Activated naive CD4-positive, alpha-beta T cell treated with Interleukin-2 at 50 U/mL for 16 hours (primary cell): ENCODE measurements at places on chromosomes 5 and 9.

- DNase-seq, result no peak
Observed at GRCh38 chr5:40570408-40571129, 109.1 kb upstream of the PTGER4 start.

- DNase-seq, result no peak
Observed at GRCh38 chr9:121750715-121751623, 99.5 kb downstream of the DAB2IP start.

DNA sequence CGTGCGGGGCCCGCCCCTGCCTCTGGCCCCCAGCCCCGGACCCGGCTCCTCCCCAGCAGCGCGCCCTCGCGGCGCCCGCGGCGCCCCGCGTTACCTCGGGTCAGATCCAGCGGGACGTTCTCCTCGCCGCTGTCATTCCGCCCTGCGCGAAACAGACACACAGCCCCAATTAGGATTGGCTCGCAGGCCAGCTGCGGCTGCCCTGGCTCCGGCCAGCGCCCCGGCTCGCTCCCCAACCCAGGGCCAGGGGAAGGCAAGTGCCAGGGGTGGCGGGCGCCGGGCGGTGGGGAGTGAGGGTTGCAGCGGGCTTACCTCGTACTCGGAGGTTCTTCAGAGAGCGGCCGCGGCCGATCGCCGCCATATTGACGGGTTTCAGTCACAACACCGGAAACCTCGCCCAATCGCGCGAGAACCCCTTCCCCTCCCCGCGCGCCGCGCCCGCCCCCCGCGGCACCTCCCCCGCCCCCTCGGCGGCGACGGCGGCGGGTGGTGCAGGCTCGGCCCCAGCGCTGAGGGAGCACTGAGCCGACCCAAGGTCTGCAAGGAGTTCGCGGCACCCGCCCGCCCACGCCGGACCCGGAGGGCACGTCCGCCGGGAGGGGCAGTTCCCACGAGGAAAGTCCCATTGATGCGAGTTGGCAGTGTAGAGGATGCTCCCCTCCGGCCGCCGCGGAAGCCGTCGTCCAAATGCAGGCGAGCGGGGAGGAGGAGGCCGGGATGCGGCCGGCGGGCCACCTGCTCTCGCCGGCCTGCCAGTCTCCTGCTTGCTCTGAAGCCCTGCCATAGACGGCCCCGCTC is at the start of gene RICTOR:
TSS of gene RICTOR (minus strand) at position 383 of the 798 bp plus-strand sequence. CDS start at position 361, 22 bp downstream.
- peak; percentile 91 for DNase-seq

- no peak for DNase-seq
Observed at GRCh38 chr5:169646856-169647255, 9.8 kb downstream of the DOCK2 start.

DNA sequence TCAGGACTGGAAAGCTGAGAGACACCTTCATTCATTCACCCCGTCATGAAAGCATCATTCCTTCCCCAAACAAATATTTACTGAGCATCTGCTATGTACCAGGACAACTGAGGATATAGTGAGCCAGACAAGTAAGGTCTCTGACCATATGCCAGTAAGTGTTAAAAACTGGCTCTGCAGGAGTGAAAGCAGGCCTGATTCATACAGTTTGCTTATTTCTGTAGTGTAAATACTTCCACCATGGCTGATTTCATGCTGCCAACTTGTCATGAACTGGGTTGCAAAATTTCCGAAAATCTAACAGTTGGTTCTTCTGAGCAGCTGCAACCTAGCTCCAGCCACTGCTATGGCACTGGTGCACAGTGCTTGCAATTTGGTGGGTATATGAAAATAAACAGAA is 68.1 kb downstream of the YIPF5 start:
- no peak for DNase-seq

- no peak for DNase-seq
Observed at GRCh38 chr5:31954091-31954490, 220.0 kb downstream of the GOLPH3 start.

DNA sequence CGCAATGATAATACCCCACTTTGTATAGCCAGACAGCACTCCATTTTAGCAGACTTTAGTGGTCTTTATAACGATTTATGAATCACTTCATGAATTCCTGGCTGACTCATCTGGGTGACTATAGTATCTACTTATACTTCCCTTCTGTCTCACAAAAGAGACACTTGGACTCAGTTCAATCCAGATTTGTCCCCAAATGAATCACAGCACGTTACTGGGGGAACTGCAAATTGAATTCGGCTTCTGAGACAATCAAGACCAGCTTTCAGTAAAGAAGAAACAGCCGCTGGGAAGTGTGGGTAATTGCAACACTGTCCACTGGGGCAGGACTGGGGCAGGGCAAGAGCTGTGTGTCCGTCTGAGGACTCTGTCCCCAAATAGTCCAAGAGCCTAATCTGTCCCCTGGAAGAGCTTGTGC is 337.3 kb upstream of the RFX3 start:
- DNase-seq, result no peak

DNA sequence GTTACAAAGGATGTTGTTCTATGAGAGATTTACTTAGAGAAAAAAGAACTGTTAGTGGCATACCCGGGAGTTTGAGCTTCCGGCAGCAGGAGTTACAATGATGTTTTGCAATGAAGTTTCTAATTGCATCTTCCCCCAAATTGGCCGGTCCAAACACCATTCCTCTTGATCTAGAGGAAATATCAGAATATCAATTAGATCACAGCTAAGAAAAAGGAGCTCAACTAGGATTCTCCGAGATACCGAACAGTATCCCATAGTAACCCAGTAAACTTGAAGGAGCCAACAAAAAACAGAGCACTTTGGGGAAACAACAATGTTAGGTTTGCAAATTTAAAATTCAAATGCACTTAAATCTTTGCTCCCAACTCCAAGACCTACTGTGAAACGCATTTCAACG is 159.5 kb downstream of the TRPM6 start:
- no peak for DNase-seq

DNA sequence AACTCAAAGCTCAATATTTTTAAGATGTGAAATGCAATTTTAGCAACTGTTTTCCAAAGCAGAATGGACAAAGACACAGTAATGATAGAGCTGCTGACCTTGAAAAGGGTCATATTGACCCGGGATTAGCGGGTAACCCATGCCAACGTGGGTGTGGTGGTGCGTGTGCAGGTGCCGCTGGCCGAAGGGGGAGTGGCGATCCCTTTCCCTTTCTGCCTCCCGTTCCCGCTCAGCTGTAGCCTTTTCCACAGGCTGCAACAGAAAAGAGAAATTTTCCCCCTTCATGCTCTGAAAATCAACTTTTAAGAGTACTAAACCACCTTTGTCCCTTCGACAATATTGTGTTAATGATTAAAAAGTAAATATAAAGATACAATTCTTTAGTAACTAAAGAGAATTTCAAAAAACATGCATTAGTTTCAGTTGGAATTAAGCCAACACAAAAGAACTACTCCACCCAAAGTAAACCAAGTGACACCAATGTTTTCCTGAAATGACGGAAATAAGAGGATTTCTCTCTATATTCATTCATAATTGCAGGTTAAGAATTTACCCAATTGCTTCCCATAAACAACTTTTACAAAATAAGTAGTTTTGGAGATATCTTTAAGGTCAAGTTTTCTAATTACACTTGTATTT is 105.2 kb downstream of the ZNF608 start:
- no peak for DNase-seq

- peak; percentile 62 for DNase-seq
Observed at GRCh38 chr9:89999534-90000370, 394.9 kb downstream of the GADD45G start.

DNA sequence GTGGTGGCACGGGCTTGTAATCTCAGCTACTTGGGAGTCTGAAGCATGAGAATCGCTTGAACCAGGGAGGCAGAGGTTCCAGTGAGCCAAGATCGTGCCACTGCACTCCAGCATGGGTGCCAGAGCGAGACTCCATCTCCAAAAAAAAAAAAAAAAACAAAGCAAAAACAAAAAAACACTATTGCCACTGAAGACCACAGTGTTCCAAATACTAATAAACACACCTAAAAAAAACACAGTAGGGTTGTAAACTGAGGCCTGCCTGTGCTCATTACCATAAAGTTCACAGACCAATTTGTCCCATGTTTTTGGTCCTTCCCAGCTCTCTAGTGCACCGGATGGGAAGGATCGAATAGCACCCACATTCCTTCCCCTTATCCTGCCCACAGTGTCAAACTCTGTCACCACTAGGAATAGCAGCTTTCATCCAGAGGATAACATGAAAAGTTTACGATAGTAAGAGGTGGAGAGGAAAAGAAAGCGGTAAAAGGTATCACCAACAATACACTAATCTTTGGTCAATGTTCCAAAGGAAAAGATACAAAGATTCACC is 49.2 kb downstream of the MYO10 start:
- DNase-seq, result no peak

DNA sequence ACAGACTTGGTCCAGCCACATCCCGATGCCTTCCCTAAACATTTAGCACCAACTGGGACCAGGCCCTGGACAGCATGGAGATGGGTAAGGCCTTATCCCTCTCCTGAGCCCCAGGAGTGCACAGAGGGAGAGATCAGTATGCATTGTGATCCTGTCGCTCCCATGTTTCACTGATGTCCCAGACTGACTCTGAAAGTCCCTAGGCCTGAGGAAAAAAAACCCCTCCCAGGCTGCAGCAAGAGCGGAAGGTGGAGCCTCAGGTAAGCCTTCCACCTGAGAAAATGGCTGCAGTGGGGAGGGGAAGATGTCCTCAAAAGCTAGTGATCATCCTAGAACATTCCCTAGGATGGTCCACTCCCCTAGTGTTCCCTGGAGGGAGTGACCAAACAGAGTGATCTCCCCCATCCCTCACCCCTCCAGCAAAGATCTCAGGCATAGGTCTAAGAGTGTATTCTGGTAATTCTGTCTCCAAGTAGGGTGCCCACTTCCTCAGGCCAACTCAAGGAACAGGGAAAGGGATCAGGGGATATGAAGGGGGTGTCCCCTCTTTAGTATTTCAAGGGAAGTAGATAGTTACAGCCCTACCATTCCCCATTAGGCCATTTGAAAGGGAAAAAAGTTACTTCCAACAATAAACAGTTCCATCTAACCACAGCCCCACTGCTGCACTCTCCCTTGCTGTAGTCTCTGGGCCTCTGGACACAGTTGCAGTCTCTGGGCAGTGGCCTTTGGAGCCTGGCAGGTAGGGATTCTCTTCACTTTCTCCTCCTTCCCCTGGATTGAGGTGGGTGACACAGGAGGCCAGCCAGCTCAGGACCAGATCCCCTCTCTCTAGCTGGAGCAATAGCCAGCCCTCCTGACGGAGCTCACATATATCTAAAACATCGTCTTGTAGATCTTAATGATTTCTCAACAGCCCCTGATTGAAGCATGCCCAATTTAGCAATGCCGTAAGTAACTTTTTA is 6.8 kb upstream of the CXXC5 start:
- DNase-seq, result no peak

- DNase-seq, result no peak
Observed at GRCh38 chr5:40321514-40321913, 358.2 kb upstream of the PTGER4 start.

DNA sequence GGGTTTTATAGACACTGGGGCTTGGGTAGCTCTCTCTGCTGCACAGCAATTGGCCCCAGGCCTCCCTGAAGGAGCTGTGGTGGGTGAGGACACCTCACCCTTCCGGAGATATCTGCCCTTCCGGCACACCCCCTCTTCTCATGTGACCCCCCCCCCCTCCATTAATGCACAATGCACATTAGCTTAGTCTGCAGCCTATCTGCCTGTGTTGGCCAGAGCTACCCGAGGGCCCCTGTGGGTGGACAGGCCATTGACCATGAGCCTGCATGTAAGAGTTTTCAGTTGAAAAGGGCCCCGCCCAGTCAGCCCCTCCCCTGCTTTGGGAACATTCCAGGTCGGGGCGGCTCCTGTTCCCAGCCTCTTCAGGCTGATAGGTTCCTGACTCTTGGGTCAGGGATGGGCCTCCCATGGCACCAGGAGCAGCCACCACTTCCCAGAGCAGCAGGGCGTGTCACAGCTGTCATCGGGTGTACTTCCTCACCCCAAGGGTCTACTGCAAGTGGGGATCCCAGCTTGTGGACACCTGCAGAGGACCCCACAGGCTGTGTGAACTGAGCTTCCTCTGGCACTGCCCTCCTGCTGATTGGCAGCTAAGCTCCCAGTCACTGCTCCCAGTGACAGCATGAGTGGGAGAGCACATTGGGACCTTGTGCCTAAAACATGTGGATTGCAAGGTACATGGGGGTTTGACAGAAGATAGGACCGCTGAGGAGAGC is 17.8 kb downstream of the PHF2 start:
- no peak for DNase-seq

DNA sequence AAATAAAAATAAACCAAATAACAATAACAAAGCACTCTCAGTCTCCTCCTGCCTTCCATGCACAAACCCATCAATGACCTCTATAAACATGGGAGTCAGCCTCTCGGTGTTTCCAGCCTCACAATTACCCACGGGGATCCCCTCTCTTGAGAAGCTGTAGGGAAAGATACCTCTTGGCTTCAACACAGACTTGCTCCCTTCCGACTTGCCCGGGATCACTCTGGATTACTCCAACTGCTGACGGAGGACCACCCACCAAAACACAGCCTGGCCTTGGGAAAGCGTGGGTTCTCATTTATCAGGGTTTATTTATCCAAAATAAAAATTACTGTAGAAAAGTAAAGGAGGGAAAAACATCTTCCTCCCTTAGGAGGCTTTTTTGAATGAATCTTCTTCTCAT is 11.5 kb upstream of the NKX2-5 start:
- DNase-seq, result no peak

GRCh38 chr9:70609542-70610286 is 195.3 kb upstream of the KLF9 start:
- no peak for DNase-seq

DNA sequence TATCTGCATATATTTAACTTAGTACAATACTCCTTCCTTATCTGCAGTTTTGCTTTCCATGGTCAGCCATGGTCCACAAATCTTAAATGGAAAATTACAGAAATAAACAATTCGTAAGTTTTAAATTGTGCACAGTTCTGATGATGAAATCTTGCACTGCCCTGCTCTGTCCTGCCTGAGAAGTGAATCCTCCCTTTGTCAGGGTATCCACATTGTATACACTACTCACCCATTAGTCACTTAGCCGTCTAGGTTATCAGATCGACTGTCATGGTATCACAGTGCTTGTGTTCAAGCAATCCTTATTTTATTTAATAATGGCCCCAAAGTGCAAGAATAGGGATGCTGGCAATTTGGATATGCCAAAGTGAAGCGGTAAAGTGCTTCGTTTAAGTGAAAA is 8.3 kb upstream of the YTHDC2 start:
- DNase-seq, result no peak

- no peak for DNase-seq
Observed at GRCh38 chr5:56482363-56482762, 249.2 kb upstream of the ANKRD55 start.

- no peak for DNase-seq
Observed at GRCh38 chr9:98607152-98607551, 101.6 kb downstream of the GABBR2 start.

DNA sequence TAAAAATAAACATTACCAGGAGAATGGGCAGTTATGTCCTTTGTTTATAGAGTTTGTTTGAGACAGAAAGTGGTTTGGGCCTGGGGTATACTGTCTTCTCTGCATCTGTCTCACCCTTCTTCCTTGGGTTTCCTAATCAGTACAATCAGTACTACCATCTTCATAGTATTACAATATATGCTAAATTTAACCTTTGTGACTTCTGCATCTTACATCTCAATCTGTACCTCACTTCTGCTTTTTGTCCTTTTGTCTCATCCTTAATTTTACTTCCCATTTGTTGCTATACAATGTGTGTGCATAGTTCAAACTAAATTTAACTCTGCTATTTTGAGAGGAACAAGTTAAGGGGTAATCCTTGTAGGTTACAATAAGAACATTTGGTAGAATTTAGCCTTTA is 19.6 kb downstream of the FBXO38 start:
- no peak for DNase-seq

- no peak for DNase-seq
Observed at GRCh38 chr9:126517833-126518356, 95.8 kb upstream of the LMX1B start.
